ENCODE measurements at places on chromosomes 4 and X.

DNA sequence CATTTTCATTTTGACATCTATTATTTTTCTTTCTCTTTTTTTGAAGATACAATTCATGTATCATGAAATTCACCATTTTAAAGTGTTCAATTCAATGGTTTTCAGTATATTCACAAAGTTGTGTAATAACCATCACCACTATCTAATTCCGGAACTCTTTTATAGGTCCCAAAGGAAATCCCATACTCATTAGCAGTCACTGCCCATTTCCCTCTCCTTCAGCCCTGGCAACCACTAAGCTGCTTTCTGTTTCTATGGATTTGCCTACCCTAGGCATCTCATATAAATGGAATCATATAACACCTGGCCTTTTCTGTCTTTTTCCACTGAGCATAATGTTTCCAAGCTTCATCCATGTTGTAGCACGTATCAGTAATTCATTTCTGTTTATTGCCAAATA is 3.2 kb upstream of the FGF2 start:
- DNase-seq: no peak

GRCh38 chr4:24763631-24764297 is 31.6 kb upstream of the SOD3 start:
- no peak for DNase-seq

DNA sequence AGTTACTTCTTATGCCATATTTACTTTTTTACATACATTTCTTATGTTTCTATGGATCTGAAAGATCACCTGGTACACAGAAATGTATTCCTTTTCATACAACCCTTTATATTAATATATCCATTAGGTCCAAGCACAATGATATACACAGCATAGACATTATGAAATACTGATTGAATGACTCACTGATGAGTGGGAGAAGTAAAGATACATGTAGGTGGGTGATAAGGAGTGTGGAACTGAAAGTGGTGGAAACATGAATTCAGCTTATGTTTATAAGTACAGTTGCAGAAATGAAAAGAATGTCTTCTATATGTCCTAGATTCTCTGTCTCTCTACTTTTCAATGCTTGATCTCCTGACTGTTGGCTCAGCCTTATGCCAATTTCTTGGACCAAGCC is 87.9 kb downstream of the YIPF7 start:
- DNase-seq: no peak

DNA sequence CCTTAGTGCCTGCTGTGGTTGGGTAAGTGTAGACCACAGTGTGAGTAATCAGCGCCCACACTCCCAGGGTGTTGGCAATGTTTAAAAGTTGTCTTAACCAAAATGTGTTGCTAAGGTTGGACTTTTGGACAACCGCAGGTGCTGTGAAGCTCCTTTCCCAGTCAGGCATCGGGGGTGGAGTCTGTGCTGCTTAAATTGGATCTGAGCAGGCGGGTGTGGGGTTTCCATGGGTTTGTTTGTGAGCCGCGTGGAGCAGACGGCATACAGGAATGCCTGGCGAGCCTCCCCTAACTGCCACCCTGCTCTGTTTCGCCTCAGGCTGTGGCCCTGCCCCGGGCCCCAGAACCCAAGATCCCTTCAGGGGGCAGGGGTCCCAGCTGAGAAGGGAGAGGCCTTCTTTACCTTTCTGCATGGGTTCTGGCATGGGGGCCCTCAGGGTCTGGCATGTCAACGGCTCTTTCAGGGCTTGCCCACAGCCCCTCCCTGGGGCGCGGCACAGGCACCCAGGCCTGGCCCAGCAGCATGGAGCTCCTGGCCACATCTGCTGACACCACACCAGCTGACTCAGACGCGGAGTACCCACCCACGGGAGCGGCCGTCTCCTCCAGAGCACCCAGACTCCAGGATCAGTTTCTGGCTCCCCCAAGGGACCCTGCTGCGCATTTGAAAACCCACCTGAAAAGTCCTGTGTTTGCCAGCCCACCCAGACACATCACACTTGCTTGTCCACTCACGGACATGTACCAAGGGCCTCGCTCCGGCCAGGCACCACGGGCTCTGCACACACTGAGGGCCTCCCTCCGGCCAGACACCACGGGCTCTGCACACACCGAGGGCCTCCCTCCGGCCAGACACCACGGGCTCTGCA is 5.1 kb upstream of the SPON2 start:
- no peak for DNase-seq

DNA sequence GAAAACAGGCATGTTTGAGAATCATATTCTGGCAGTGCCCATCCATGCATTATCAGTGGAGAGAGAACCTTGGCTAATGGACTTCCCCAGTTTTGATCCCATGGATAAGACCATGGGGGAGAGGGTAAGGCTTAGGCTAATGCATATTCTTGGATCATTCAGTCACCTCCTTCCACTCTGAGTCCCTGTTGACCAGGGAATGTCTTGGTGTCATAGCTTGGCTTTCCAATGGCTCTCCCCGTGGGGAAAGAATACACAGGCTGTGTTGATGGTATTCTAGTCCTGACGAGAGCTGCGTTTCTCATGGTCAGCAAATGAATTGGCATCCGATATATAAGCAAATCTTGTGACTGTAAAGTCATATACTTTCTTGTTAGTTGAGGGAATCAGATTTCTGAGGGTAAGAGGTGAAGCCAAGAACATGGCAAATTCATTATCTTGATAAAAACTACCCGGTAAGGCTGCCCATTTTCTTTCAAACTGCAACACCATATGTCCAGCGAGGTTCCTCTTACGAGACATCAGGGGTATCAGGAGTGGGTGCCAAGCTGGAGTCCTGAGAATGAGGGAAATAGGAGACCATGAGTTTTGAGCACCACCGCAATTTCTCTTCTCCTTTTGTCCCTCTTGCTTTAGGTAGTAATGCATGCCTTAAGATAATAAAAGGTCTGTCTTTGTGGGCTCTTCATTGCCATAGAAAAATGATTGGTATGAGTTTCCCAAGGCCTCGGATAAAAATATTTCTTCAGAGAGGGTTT is 18.0 kb downstream of the RHOH start:
- DNase-seq: no peak

- DNase-seq: no peak
Observed at GRCh38 chr4:40933272-40934053, 183.7 kb downstream of the NSUN7 start.

DNA sequence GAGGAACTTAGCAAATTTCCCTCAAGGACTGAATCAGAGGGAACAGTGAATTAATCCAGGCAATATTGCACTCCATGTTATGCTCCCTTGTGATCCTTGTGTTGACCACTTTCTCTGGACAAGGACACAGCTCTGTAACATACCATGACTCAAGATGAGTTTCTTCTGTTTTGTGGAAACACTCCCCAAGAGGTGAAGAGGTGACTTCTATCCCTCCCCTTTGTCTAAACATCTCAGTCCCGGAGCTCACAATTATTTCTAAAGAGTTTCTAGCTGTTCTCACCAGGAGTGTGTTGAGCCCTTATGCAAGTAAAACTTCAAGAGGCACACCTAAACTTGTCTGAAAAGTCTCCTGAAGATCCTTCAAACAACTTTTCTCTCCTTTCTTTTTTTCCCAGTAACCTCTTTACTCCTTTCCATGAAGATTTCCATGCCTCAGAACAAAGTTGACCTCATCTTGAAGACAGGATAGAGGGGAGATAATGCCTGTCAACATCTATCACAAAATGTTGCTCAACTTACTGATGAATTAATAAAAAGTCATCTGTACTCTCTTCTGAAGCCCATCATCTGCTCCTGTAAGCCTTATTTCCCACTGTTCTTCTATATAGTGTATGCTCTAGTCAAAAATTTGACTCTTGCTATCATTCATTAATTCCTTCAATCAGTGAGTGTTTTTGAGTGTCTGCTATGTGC is 429.1 kb downstream of the SPRY1 start:
- DNase-seq: no peak

- no peak for DNase-seq
Observed at GRCh38 chrX:126985981-126986380, 166.5 kb downstream of the PRR32 start.

GRCh38 chr4:184408021-184408683 is 66.2 kb downstream of the IRF2 start:
- peak; percentile 40 for DNase-seq

DNA sequence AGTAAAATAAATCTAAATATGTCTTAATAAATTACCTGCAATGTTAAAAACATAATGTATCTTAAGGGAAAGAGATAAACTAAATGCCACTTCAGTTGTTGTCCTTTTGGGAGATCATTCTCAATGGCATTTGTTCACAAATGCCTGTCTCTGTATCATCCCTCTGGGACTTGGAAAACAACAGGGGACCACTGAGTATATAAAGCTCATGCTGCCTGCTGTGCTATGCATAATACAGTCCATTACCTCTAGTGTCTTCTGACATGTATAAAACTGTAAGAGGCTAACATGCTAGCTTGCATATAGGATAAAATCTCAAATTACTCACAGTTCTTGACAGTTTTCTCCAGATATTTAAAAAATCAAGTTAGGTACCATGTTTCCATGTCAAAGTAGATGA is 503.9 kb downstream of the PDHA2 start:
- DNase-seq: no peak

DNA sequence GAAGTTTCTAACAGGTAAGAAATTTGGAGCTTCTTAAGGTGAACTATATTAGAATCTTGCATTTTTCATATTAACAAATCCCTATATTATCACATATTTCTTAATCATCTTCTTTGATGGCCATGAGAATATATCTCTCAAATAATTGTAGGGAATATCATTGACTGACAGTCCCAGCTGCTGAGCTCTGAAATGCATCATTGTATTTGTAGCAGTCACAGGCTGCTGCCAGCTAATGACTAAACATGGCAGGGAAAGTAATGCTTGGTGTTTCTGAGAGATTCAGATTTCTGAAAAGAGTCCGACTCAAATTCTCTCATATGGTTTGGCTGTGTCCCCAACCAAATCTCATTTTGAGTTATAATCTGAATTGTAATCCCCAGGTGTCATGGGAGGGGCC is 171.9 kb downstream of the TRAM1L1 start:
- no peak for DNase-seq

DNA sequence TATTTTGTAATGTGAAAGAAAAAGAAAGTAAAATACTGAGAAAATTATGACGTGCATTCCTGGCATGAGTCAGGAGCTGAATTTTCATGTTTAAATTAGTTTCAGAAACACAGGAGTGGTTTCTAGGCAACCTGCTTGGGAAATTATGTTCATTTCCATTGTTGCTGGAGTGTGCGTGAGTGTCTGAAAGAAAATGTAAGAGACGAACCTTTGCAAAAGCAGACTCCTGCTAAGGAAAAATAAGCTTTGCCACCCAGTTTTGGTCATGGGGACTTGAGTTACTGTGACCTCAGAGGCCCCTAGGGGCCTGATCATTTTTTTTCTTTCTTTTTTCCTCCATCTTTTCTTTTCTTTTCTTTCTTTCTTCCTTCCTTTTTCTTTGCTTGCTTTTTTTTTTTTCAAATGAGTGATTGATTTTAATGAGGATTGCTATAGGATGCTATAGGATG is 18.8 kb upstream of the CHRNA9 start:
- peak; percentile 94 for DNase-seq

DNA sequence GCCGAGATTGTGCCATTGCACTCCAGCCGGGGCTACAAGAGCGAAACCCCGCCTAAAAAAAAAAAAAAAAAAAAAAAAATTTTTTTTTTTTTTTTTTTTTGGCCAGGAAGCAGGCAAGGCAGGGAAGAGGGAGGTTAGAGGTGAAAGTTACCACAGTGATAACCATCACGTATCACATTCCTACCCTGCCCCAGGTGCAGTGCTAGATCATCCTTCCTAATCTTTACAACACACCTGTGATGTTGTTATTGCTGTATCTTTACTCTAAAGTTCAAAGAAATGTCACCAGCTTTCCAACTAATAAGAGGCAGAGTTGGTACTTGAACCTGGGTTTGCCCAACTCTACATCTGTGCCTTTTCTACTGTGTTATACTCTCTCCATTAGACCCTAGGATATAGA is 7.2 kb upstream of the LIMCH1 start:
- no peak for DNase-seq

GRCh38 chr4:70356185-70356584 is 4.4 kb upstream of the SMR3A start:
- no peak for DNase-seq

- no peak for DNase-seq
Observed at GRCh38 chr4:3836756-3837601, 70.8 kb downstream of the ADRA2C start.

GRCh38 chrX:10667143-10667542 is 46.8 kb upstream of the MID1 start:
- DNase-seq: no peak

- DNase-seq: no peak
Observed at GRCh38 chrX:1925053-1925481, 310.2 kb downstream of the ASMT start.

DNA sequence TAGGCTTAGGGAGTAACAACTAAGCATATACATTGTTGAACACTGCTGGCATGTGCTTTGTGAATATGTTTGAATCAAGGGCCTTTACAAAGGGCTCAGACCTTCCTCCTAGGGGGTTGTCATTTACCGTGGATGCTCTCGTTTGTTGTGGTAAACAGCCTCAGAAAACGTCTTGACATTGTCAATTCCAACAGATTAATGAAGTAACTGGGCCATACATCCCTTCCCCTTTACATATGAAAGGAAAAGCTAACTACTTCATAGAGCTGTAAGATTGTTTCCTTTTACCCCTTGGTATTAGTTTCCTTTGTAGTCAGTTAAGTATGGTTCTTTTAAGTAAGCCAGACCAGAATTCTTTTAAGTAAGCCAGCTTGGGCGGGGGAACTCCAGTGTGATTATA is 42.9 kb downstream of the FAT4 start:
- DNase-seq: no peak

DNA sequence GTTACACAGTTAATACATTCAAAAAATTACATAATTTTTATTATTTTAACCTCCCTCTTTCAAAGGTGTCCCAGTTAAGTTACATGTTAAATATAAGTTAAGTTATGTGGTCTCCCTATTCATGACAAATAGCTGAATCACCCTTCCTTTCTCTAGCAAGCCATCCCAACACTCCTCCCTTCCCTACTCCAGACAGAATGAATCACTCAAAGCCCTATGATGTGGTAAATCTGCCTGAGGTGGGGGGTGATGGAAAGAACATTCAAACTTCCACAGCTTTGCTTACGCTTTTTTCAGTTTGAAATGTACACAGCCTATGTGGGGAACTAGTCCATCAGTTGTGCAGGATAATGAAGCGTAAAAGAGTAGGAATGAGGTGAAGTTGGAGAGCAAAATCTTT is 90.2 kb downstream of the CXCL13 start:
- peak; percentile 38 for DNase-seq

DNA sequence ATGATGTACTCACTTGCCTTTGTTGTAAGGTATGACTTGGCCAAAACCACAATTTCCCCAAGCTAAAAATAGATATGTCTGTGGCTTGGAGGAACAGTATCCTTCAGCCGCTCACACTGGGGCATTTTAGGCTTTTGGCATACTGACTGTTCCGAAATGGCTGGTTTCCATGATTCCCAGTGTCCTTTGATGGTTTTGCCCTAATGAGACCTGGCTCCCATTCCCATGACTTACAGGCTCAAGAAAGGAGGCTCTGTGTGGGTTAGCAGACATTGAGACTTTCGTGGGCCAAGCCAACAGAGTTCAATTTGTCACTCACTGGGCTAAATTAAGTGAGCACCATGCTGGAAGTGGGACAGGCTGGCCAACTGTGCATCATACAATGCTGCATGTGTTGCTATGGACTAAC is 150.6 kb downstream of the CEP135 start:
- no peak for DNase-seq

All from AG09319 (cell line).